ENCODE measurements at places on chromosomes 6 and 20.

DNA sequence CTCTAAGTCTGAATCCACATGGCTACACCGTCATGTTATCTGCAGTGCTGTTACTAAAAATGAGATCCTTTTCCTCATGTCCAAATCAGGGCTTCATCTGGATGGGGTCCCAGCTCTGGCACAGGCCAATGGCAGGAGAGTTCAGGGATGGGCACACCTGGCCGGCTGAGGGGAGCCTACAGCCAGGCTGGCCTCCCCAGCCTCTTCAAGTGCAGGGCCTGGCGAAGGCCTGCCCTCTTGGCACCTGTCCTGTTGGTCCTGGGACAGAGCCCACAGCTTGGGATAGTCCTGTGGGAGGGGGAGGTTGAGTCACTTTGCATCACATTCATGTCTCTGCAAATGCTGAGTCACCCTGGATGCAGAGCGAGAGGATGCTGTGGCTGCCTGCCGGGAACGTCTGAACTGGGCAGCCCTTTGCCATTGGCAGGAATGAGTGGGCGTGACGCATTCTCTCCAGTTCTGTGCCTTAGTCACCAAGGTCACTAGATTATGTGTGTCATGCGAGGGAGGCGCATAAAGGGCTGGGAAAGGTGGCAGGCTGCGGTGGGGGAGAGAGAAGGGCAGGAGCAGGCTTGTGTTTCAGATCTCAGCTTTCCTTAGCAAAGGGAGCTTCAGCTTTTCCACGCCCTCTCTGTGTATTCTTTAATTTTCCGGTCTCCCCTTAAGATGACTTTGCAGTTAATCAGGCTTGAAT, 223.2 kb upstream of the ECI2 start:
- DNase-seq = peak; percentile 89

DNA sequence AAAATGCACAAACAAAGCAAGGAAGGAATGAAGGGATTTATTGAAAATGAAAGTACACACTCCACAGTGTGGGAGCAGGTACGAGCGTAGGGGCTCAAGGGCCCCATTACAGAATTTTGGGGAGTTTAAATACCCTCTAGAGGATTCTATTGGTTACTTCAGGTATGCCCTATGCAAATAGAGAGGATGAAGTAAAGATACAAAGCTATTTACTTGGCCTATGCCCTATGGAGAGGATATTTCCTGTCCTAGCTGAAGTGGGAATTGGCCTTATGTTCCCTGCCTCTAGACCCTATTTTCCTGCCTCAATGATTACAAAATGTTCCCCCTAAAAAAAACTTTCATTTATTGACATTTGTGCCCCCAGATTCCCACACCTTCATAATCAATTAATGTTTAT, 59.7 kb upstream of the ASIP start:
- no peak for DNase-seq

DNA sequence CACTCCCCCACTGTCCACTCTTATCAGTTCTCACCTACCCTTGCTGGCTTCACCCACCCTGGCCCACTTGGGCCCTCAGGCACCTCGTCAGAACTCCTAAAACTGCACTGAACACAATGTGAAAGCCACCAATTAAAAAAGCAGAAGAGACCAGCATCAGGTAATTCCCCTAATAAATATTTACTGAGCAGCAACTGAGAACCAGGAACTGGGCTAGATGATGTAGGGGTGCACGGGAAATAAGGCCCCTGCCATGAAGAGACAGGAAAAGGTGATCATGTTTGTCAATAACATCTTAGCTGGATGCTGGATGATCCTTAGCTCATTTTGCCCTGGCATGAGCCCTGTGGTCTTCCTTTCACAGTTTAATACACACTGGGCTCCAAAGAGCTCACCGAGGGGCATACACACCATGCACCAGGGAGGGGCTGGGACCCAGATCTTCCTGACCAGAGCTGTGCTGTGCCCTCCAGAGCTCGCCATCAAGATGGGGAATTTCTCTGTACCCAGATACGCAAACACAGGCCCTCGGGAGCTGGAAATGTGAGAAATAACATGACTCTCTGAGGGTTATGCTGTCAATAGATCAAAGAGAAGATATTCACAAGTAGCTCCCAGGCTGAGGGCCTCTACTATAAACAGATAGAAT, 113.6 kb upstream of the SLC22A16 start:
- no peak for DNase-seq

GRCh38 chr6:146029573-146030184, 817 bp downstream of the GRM1 start:
- DNase-seq = no peak

GRCh38 chr6:122931916-122932315, 64.1 kb upstream of the CLVS2 start:
- no peak for DNase-seq
